Activated naive CD4-positive, alpha-beta T cell treated with anti-CD3 and anti-CD28 coated beads, Interleukin-2, amount 10 ng/mL, durations not matched to agents 7 days and 5 days (primary cell): ENCODE measurements at places on chromosomes 12 and 14.

- DNase-seq, result no peak
Measured at GRCh38 chr12:14284184-14284722, 81.2 kb upstream of the ATF7IP start.

- DNase-seq, result no peak
Measured at GRCh38 chr12:16158050-16158449, 119.4 kb downstream of the SLC15A5 start.

DNA sequence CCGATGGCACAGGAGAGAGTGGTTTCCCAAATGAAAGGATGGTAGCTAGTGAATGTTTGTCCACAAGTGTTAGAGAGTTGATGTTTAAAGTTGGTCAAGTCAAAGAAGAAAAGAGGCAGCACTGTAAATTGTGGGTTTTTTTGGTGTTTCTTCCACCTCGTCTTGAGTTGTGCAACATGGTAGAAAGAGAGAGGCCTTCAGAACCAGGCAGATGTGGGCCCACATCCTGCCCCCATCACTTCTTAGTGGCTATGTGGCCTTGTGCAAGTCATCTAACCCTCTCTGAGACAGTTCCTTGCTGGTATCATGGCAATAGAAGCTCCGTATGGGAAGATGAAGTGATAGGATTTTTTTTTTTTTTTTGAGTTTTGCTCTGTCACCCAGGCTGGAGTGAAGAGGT is 60.8 kb downstream of the NDUFA12 start:
- DNase-seq, result peak; percentile 30

DNA sequence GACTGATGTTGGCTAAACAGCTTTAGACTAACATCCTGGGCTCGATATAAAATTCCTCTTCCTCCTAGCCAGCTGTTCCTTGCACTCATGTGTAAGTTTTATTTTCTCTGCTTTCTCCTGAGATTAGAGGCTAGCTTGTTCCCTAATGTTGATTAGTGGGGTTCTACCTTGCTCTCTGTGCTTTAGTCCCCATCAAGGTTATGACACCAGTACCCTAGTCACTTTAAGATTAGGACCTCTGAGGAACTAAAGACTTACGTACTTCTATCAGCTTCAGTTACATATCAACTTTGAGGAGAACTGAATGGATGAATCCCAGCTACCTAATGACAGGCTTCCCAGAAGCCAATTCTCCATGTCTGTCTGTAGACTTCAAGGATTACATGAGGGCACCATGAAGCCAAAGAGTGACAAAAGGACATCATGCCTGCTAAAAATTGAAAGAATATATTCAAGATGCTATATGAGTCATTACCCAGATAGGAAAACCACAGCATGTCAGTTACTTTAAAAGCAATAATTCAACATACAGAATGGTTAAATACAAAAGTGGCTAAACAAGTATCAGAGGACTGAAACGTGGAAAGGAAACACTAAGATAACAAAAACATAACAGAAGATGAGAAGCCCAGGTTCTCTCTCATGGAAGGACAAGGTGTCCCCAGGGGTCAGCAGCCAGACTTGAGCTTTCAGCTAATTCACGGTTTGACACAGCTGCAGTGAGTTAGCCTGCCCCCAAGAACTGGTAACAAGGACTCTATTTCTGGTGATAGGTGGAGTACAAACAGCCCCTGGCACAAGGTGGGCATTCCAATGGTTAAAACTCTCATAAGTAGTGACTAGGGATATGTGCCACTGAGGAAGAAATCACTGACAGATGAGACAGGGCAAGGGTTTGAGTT is 20.4 kb downstream of the ADAM20 start:
- no peak for DNase-seq

GRCh38 chr12:75981247-75982168 is 50.1 kb downstream of the PHLDA1 start:
- DNase-seq, result no peak

- DNase-seq, result no peak
Measured at GRCh38 chr12:112196196-112196875, 71.0 kb downstream of the TRAFD1 start.

DNA sequence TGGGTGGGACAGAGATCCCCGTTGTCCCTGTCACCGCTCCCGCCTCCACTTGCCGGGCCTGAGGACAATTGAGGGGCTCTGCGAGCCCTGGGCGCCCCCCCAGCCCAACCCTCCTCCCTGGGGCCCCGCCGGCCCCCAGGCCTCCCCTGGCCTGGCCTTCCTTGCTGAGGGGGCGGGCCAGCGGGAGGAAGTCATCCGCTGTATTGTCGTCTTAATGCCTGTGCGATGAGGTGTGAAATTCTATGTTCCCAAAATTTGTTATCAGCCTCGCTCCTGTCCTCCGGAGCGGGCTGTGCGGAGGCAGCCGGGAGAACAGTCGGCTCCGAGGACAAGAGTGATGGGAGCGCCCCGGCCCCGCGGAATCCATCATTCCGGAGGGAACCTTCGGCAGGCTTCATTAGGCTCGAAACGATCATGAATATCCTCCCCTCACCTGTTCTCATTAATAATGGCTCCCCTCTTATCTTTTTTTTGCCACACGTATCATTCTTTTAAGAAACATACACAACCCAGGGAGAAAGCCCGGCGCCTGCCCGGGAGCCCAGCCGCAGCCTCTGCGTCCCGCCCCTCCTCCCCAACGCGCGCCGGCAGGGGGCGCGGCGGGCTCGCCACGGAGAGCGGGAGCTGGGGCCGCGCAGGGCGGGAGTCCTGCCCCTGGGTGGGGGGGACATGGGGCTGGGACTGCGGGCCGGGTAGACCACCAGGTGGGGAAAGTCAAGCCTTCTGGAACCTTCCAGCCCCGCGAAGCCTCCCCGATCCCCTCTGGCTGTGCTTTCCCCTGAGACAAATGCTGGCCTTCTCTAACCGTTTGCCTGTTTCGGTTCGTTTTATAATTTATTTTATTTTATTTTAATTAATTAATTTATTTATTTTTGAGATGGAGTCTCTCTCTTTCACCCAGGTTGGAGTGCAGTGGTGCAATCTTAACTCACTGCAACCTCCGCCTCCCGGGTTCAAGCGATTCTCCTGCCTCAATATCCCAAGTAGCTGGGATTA is 17.1 kb upstream of the DLK1 start:
- no peak for DNase-seq
